HT-29 (cell line): ENCODE measurements at places on chromosomes 11 and 22.
A peak's percentile ranks its signal among the peaks of the same experiment; 100 is the strongest.

GRCh38 chr22:44207173-44207980 lies 26.7 kb downstream of the PARVG start:
- no peak for DNase-seq

GRCh38 chr11:73498343-73498742 lies 99.6 kb downstream of the FAM168A start:
- no peak for DNase-seq

DNA sequence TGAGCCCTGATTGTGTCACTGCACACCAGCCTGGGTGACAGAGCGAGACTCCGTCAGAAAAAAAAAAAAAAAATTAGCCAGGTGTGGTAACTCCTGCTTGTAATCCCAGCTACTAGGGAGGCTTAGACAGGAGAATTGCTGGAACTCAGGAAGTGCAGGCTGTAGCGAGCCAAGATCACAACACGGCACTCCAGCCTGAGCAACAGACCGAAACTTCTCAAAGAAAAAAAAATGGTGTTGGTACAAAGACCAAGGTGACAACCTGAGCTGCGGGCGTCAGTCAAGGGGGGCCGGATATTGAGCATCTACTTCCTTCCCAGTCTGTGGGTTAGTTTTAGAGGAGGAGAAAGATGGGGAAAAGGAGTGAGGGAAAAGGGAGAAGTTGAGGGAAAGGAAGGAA lies 48.5 kb upstream of the HSPA8 start:
- no peak for DNase-seq

GRCh38 chr22:46764779-46765485 lies 2.5 kb downstream of the TBC1D22A start:
- DNase-seq: no peak

DNA sequence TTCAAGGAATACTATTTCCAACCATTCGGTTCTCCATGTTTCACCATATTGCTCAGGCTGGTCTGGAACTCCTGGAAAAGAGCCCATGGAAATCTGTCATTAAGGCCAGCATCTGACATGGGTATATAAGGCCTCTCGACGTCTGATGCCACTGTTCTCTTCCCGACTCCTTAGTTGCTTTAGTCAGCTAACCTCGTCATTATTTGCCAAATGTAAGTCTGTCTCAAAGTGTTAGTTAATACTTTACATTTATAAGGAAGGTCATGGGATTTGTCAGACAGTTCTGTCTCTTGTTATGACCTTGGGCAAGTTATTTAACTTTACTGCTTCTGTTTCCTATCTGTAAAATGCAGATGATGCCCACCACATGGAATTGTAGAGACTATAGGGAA lies 1.6 kb downstream of the MRPL48 start:
- DNase-seq: no peak

- DNase-seq: peak; percentile 61
These were observed 1289.4 kb downstream of the LRRC4C start for GRCh38 chr11:40170078-40170477.

DNA sequence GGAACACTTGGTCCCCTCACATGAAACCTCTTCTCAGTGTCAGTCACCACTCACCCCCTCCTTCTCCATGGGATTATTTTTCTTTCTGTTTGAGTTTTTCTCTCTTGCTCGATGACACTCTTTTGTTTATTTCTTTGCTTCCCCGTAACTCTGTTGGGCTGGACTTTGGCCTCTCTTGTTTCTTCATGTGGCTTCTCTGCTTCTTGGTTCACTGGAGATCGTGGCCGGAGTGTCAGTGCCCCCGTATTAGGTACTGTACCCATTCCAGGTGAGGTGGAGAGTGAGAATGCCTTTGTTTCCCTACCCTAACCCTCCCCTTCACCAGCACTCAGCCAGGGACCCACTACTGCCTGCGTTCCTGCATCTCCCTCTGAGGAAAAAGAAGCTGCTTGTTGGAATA lies 32.5 kb downstream of the CYB5R2 start:
- no peak for DNase-seq

DNA sequence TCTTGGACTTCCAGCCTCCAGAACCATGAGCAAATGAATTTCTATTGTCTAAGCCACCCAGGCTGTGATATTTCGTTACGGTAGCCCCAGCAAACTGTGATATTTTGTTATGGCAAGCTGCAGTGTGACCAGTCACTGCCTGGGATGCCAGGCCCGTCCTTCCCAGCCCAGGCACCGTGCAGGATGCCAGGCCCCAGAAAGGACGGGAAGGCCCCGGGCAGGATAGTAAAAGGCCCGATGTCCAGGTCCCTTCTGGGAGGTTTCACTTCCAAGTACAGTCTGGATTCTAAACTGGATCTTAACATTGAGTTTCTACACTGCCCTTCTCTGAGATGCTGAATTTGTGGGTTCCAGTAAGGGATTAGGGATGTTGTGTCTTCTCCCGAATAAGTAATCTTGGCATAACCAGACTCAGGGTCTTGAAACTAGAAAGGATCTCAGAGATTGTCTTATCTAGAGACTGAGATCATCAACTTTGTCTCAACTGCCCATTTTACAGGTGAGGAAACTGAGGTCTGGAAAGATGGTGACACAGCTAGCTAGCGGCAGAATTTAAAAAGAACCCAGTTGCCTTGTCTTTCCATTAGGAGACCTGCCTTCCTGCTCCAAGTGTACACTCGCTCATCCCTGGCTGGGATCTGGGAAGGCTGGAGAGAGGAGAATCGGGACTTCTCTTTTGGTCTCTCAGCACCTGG lies 19.9 kb downstream of the RPUSD4 start:
- DNase-seq: no peak

DNA sequence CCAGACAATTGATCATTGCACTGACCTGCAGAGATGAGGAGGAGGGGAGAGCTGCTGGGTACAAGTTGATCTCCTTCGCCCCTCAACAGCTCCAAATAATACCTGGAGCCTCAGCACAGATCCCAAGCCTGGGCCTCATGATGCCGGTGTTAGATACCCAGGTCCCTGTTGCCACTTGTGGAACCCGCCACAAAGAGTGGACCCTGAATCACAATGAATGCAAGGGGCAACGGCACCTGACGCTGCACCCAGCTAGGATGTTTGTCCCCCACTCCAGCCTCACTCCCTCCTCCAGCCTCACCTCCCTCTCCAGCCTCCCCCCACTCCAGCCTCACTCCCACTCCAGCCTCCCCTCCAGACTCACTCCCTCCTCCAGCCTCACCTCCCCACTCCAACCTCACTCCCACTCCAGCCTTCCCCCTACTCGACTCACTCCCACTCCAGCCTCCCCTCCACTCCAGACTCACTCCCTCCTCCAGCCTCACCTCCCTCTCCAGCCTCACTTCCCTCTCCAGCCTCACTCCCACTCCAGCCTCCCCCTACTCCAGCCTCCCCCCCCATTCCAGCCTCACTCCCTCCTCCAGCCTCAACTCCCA lies 879.0 kb downstream of the BRD1 start:
- no peak for DNase-seq

GRCh38 chr11:77310721-77311120 lies 9.2 kb upstream of the GDPD4 start:
- DNase-seq: no peak

DNA sequence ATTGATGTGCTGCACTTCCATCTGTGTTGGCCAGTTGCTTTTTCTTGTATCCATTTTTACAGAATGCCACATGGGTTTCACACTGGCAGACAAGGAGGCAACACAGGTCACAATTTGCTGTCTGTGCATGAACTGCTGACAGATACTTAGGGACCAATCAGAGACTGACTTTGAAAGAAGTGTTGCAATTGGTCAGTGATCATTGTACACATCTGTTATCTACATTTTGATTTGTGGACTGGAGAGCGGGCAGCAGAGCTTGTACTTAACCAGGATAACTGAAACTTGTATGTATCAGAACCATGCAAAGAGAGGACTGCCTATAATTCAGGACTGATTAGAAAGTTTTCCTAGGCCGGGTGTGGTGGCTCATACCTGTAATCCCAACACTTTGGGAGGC lies 21.8 kb downstream of the PRR5 start:
- peak; percentile 31 for DNase-seq

- peak; percentile 70 for DNase-seq
These were observed 28.5 kb downstream of the DCDC1 start for GRCh38 chr11:31340903-31341572.

GRCh38 chr11:2775083-2775625 lies 75.4 kb upstream of the KCNQ1OT1 start:
- DNase-seq: no peak

DNA sequence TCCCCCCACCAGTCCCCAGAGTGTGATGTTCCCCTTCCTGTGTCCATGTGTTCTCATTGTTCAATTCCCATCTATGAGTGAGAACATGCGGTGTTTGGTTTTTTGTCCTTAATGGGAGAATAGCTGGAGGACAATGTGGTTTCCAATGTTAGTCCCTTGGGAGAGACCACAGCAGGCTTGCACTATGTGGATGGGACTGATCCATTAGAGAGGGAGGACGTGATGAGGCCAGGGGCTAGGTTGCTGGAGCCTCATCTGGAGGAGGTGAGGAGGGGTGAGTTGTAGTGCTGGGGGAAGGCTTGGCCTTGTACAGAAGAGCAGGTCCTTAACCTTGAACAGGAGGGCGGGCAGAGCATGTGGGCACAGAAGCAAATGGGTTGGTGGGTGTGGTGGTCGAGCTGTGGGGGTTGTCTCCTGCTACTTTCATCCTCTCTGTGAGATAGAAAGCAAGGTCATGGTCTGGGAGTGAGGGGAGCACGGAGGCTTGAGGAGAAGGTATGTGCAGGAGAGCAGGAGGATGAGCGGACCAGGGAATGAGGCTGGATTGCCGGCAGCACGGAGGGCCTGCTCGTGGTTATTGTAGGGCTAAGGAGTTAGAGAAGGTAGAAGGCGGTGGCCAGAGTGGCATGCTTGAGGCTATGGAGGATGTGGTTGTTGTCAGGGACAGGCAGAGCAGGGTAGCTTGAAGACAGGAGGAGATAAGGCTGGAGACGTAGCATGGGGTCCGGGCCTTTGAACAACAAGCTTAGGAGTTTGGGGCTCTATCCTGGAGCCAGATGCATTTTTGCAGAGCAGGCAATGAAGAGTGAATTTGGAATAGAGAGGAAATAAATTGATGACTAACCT lies 11.2 kb upstream of the SREBF2 start:
- no peak for DNase-seq

DNA sequence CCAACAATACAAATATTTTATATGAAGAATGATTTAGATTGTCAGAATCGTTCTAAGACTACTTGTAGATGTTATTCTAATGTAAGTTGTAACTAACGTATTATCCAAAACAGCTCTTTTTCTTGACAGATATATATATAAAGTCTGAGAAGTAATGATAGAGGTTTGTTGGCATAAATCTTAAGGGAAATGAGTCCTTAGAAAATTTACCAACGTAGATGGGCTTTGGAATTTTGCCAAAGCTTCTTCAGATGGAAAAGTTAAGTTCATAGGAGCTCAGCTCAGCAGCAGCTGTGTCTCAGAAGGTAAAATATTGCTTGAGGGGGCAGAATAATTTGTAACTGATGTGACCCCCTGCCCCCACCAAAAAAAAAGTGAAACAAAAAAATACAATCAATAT lies 66.7 kb downstream of the BID start:
- DNase-seq: peak; percentile 8

- DNase-seq: peak; percentile 87
These were observed 43.6 kb downstream of the CACNG2 start for GRCh38 chr22:36659762-36660509.

DNA sequence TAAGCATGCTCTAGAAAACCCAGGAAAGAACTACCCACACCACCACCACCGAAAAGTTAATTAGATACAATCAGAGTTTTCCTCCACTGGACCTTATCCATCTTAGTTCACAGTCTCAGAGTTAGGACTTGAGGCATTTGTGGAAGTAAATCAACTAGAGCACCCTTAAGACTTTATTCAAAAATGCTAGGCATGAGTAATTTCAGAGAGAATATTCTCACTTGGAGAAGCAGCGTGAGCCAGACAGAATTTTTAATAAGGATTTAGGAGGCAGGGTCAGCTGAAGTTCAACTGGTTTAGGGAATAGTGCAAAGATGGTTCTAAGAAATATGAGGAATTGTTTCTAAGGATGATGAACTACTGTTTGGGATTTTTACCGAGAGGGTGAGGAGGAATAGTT lies 1.2 kb upstream of the OLFML1 start:
- DNase-seq: no peak

- no peak for DNase-seq
These were observed 44.5 kb upstream of the TEAD1 start for GRCh38 chr11:12629601-12630313.

GRCh38 chr11:20647976-20648565 lies 21.3 kb upstream of the NELL1 start:
- peak; percentile 89 for DNase-seq

DNA sequence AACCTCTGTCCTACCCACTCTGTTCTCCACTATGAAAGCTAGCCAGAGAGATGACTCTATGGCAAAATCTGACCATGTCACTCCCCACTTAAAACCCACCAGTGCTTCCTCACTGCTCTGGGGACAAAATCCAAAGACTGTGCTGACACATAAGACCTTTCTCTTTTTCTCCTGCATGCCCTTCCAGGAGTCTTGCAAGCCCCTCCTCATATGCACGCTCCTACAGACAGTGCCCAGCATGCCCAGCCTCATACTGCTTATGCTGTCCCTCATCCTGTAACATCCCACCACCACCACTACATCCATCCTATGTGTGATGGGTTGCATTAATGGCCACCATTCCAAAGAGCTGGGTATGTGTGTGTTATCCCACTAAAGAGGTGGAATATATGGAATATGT lies 118.3 kb downstream of the BUD13 start:
- no peak for DNase-seq

- no peak for DNase-seq
These were observed 10.0 kb upstream of the CD5 start for GRCh38 chr11:61092280-61092766.

- DNase-seq: no peak
These were observed 9.6 kb downstream of the GNAZ start for GRCh38 chr22:23079814-23080521.

DNA sequence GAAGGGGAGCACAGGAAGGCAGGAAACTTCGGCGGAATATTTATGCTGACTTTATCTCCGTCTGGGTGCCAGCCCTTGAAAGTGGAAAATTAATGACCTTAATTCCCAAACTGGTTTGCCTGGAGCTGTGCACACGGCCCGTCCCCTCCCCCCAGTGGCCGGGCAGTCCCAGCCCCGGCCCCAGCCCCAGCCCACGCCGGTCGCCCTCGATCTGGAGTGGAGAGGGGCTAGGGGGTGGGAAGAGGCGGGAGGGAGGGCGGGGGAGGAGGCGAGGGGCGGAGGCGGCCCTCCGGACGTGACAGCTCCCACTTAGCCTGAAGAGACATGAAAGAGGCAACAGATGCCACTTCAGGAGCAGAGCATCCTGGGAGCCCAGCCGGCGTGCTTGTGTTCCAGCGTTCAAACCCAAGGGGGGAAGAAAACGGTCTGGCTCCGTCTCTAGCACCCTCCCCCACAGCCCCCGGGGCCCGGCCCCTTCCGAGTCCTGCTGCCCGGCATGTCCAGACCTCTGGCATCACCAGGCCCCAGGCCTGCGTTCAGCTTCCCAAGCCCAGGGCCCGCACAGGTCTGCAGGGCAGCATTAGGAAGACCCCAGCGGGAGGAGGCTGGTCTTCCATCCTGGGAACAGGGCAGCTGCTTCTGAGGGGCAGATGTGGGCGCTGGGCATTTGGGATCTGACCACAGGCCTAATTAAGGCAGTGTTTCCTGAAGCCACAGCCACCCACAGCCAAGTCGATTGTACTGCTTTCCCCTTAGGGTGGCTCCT lies 20.0 kb upstream of the LMO1 start:
- DNase-seq: no peak
